ENCODE measurements at places on chromosomes 12 and 14.
A peak's percentile ranks its signal among the peaks of the same experiment; 100 is the strongest.

GRCh38 chr14:100386121-100386520 lies 63.0 kb downstream of the SLC25A47 start:
- DNase-seq, result no peak

DNA sequence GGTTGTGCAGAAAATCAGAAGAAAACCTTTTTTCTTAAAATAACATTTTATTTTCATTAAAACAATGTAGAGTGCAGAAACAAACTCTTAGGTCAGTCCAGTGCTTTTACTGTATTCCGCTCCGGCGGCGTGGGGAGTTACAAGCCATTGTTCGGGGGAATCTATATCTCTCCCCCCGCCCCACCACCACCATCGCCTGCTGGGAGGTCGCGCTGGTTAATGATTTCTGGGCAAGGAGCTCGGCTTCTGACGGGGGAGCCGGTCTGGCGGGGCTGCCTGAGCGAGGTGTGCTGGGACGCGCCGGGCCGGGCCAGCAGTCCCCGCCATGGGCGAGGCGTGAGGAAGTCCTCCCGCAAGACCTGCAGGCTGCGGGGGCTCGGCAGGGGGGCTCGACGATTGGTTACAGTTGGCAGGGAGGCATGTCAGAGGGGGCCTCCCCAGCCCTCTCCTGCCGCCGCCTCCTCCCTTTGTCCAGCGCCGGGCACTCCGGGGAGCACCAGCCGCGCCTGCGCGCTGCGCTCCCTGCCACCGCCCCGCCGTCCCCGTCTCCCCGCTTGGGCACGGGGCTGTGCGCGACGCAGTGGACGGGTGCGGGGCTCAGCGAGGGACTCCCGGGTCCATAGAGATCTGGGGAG lies 1.0 kb upstream of the DUSP6 start:
- peak; percentile 96 for DNase-seq

DNA sequence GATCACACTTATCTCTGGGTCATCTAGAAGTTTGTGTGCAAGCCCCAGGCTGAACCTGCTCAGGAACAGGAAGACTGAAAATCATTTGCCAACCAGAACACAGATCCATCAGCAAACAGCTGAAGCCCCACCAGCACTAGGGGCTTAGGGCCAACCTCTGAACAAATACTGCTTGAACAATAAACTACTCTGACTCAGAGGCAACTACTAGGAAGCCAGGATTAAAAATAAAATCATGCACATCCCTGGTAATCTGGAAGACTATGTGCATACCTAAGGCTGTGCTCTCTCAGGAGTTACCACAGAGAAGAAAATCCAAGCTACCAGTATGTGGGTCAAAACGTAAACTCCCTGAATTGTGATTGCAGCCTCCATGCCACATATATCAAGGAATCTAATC lies 15.9 kb downstream of the GALNT8 start:
- DNase-seq, result no peak

GRCh38 chr12:107539196-107539939 lies 146.2 kb upstream of the PWP1 start:
- no peak for DNase-seq

- no peak for DNase-seq
Observed at GRCh38 chr12:108266131-108266530, 73.0 kb downstream of the CMKLR1 start.

DNA sequence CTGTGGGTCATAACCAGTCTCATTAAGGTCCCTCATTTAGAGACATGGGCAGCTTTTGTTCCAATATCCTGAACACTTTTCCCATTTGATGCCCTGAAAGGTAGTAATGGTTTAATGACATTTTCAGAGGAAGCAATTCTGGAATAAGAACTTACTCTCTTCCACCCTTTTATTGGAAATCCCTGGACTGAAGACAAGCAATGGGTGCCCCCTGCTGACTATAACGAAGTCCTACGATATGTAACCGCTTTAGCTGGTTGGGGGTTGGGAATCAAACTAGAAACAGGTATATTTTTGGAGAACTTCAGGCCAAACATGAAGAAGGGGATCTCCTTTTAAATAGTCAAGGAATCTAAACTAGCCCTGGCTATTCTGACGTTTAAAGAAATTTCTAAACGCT lies 20.5 kb downstream of the SARNP start:
- DNase-seq, result peak; percentile 66

DNA sequence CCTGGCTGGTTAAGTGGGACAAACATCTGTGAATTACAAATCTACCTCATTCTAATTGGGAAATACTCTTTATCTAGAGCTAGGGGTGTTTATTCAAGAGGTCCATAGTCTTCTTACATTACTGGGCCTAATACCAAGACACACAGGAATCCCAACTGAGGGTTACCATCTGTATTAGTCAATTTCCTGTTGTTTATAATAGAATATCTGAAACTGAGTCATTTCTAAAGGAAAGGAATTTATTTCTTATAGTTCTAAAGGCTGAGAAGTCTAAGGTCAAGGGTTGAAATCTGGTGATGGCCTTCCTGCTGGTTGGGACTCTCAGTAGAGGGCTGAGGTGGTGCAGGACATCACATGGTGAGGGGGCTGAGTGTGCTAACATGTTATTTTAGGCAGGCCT lies 36.0 kb downstream of the RTRAF start:
- DNase-seq, result no peak

- no peak for DNase-seq
Observed at GRCh38 chr14:32399920-32400319, 70.8 kb downstream of the AKAP6 start.

- no peak for DNase-seq
Observed at GRCh38 chr14:106547735-106548434, 1021.5 kb downstream of the TMEM121 start.

- DNase-seq, result no peak
Observed at GRCh38 chr14:68583548-68584280, 209.2 kb downstream of the ZFP36L1 start.

DNA sequence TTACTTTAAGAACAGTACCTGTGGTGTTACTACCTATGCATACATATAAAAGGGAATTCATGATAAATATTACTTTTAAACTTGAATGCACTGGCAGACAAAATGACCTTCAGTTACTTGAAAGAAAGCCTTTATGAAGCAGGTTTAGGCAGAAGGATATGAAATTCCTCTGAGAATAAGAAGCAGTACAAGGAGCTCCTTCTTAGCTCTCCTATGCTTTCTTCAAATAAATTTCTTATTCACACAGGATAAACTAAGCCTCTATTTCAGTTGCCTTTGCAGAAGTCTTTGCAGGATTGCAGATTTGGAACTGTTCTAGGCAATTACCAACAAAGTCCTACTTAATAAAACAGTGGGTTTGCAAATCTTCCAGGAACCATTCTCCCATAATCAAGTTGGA lies 1.0 kb downstream of the EPYC start:
- no peak for DNase-seq

DNA sequence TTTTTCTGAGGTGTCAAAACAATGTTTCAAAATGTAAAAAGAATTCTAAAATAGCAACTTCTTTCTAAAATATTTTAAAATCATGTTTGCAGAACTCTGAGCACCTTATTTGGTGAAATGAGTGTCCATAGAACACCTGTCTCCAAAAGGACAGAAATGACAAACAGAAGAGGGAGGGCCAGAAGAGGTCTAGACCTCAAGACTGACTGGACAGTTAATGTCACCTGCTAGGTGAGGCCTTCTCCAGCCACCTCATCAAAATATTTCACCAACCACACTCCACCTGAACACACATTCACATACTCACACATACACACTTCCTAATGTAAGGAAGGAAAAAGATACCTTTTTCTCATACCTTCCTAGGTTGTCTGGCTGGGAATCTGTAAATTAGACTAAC lies 147.8 kb upstream of the PLEKHA5 start:
- DNase-seq, result no peak

DNA sequence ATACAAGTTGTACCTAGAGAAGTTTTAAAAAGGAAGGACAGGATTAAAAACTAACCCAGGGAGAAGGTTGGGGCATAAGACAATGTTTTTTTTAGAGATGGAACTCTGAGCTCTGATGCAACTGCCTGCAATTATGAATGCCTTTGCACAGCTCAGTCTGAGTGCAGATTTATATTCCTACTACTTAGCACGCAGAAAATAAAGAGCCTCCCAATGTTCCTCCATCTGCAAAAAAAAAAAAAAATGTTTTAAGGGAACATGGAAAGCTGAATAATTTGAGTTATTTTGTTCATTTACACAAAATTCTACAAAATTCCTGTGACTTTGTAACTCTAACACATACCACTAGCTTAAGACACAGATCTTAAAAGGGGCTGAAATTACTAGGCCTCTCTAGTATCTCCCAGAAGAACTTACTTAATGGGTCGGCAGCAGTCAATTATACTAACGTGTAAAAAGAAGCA lies 15.7 kb downstream of the CLIP1 start:
- no peak for DNase-seq

- DNase-seq, result no peak
Observed at GRCh38 chr14:71918955-71919354, 13.3 kb upstream of the RGS6 start.

GRCh38 chr14:69803753-69804152 lies 6.7 kb upstream of the SLC10A1 start:
- DNase-seq, result no peak

DNA sequence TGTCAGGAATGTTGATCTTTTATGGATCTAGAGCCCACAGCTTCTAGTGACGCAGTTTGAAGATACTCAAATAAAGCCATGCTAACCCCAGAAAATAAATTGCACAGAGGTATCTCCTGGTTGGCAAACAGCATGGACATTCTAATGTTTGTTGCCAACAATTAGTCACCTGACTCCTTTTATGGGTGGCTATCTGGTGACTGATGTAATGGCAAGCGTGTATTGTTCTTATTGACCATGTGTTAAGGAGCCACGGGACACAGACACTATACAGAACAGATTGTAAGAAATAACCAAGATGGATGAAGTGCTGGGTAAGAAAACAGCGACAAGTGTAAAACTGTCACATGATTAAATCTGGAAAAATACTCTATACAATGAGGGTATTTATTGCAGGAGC lies 401.3 kb upstream of the PDE3A start:
- no peak for DNase-seq

GRCh38 chr14:30214014-30214413 lies 286.4 kb upstream of the PRKD1 start:
- no peak for DNase-seq

DNA sequence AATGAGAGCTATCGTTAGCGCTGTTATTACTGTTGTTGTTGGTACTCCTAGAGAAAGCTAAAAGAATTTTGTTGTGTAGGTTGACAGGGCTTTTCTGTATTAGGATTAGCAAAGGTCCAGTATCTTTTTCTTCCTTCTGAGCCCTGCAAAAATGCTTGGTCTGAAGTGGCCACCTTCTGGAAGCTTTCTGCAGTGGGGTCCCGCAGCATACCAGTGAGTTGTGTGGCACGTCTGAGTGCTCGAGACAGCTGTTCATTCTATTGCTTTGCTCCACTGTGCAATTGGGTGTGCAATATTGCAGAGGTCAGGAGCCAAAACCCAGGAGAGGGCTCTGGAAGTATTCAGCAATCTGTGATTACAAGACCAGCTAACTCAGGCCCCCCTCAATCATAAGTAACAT lies 57.1 kb downstream of the CCDC60 start:
- no peak for DNase-seq

GRCh38 chr12:103495469-103496456 lies at the start of gene C12orf42:
C12orf42 (minus strand) TSS chr12:103495968; CDS start chr12:103478426, 17,542 bp downstream.
- DNase-seq, result peak; percentile 70

DNA sequence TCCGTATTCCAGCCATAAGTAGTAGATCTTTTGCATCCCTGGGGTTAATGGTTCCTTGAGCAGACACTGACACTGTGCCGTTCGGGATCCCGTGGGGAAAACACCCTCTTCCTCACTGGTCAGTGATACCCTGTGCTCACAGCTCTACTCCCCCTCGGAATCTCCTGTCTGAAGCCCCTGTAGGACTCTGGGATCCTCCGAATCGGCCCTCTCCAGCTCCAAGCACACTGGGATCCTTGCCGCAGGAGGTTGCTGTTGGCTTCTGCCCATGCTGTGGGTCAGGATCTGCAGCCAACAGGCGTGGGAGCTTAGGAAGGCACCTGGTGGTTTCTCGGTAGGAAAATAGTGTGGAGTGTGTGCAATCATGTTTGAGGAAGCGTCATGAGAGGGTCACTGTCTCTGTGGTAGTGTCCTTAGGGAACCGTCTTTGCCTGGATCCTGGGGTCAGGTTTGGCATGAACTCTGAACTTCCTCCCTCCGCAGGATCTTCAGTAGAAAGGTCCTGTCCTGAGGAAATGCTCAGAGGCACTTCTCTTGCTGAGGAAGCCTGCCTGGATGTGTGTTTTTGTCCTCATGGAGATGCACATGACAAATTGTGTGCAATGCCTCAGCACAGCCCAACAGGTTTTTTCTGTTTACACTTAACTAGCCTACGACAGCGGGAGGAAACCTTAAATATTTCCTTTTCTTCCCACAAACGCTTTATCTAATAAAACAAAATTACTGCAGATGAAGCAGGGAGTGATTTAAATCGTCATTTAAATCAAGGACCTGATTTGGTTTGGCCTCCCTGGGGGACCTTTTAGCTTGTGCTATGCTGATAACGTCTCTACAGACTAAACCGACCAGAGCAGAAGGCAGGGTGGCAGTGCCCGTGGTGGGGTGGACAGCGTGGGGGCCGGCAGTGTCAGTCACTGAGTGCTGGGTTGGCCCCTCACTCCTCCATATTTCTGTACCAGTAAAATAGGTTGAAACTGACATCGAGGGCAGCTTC lies 18.7 kb downstream of the FBXL14 start:
- DNase-seq, result no peak

GRCh38 chr14:70436867-70437266 lies 15.1 kb upstream of the ADAM21 start:
- DNase-seq, result no peak

GRCh38 chr12:100845095-100845494 lies 50.5 kb downstream of the ANO4 start:
- no peak for DNase-seq

DNA sequence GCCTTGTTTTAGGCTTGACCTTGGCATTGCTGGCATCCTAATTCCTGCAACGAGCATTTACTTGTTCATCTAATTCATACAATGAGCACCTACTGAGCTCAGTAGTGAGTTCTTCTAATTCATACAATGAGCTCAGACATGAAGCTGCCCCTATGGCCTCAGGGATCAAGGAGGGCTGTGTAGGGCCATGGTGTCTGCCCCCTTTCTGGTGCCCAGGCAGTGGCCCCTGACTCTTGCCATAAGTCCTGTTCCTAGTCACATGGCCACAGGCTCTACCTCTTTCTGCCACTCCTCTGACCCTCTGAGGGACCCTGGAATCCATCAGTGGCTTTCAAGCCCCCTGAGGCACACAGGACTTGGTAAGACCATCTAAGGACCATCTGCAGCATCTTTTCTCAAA lies 148.8 kb downstream of the ZFP36L1 start:
- DNase-seq, result no peak

- DNase-seq, result no peak
Observed at GRCh38 chr14:76951166-76951565, 77.3 kb downstream of the IRF2BPL start.

DNA sequence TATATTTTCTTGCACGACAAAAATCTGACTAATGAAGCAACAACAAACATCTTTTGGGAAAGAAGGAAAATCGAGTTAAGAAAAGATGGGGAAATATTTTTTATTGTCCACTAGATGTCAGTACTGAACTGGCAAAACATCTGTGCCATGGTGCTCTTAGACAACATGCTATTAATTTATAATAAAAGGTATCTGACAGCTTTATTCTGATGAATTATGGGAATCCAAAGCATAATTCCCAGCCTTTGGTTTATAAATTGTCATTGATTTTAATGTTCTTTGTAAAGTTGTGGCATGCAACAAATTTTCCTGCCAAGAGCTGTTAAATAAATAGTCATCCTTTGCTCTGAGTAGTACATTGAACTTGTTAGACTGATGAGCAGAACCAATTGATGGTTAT lies 231.2 kb downstream of the ETNK1 start:
- DNase-seq, result no peak

GRCh38 chr12:42701084-42701483 lies 111.5 kb upstream of the PRICKLE1 start:
- DNase-seq, result no peak

All from kidney (tissue), 22 donors.